ENCODE measurements at places on chromosomes 5 and 9.

DNA sequence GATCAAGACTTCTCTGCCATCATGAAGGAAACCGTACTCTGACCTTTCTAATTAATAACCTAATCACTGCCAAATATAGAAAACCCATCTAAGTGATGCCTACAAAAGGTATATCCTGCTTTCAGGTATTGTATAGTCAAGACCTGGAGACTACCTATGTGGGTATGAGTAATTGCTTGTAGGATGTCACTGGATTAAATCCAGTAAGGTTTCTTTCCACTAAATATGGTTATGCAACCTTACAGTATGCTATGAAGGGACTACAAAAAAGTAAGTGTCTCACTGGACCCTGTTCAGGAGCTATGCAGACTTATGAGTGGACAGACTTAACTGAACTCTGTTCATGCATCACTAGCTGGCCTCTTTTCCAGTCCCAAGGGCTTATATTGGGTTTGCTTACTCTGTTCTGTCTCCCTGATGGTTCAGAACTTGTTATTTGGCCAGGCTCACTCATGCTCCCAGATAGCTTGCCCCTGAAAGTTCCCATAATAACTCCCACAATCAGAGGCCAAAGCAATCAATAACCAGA, 51.1 kb downstream of the PDE6A start:
- no peak for DNase-seq

DNA sequence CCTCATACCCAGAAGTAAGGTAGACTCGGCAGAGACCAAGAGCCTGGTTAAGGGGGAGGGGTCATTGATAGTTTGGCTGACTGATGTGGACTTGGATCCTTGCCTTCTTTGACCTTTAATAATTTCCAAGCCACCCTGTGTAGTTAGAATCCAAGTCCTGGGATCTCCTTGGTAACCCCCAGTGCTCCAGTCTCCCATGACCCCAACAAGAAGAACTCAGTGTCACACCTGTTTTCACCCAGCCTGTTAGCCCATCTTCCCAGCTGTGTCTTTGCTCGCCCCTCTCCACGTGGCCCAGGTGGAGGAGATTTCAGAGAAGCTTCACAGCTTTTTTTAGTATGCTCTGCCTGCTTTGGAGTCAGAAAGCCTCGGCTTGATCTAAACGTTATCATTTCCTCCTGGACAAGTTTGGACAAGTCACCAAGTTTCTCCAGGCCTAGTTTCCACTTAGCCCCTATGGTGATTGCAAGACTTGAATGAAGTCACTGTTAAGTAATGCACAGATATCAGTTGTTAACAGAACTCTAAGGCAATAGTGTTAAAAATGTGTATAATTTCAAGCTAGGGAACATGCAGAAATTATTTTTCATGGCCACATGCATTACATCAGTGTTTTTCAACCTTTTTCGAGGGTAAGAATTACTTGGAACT, 170.0 kb downstream of the TMEM38B start:
- no peak for DNase-seq

GRCh38 chr9:126628969-126629674, 15.4 kb downstream of the LMX1B start:
- no peak for DNase-seq

GRCh38 chr9:20683351-20684034, 566 bp upstream of the FOCAD start:
- peak; percentile 90 for DNase-seq

DNA sequence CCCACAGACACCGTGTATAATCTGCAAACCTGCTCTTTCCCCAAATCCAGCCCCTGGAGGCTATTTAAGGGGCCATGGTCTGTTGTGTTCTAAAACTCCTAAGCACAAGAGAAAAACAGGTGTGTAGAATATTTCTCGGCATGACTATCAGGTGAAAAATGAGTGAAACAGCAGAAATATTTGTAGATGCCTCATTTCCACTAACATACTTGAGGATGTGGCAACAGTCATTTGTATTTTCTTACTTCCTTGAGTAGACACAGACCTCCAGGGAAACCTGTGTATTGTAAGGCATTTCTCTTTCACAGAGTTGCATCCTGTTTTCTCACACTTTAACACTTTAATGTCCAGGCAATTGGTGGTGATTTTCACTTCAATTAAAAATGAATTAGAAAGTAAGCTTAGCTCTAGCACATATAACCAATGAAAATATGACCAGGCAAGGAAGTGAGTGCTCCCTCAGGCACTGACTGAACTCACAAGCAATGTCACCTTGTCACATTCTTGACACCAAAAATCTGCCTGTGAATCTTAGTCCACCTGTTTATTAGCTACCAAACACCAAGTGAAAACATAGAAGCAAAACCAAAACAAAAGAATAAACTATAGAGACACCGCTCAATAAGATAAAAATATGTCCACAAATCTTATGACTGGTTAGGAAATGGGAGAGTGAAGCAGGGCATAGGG, 64.4 kb downstream of the DIRAS2 start:
- DNase-seq, result no peak

DNA sequence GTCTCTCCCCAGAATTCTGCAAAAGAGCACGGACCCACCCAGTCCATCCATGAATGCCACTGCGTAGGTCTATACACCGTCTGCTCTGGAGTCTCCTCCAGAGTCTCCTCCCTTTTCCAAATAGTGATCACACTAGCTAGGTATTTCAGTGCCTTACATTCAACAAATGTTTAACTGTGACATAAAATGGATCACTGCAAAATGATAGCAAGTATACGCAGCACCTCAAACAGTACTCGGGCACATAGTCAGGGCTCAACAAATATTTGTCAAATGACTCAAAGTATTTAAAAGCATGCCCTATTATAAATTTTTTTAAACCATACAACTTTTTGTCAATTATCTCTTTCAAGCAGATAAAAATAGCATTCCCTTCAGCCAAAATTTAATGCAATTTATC, 60.5 kb downstream of the TLE1 start:
- no peak for DNase-seq

- no peak for DNase-seq
Observed at GRCh38 chr5:179259731-179260323, 85.4 kb downstream of the ADAMTS2 start.

DNA sequence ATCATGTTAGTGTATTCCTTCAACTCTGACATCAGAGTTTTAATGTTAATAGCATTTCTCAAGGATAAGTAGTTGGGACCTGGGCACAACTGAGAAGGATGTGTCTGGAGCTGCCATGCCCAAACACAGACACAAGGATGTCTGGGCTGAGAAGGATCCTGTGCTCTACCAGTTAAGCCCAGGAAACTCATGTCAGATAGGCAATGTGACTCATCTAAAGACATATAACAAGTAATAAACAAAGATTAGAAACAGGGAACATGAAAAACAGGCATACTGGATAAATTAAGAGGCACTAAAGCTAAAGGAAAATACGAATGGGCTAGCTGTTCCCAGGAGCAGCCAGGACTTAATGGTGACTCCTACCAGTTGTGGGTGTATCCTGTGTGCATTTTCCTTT, 9.1 kb upstream of the EGFLAM start:
- peak; percentile 5 for DNase-seq
